GM04504 (cell line): ENCODE measurements at places on chromosomes 5 and 9.

GRCh38 chr5:150489360-150490295 is 18.3 kb upstream of the NDST1 start:
- DNase-seq, result no peak

GRCh38 chr5:3837506-3837905 is 241.9 kb downstream of the IRX1 start:
- DNase-seq, result no peak

GRCh38 chr5:171318026-171318425 is 9.0 kb downstream of the TLX3 start:
- no peak for DNase-seq

DNA sequence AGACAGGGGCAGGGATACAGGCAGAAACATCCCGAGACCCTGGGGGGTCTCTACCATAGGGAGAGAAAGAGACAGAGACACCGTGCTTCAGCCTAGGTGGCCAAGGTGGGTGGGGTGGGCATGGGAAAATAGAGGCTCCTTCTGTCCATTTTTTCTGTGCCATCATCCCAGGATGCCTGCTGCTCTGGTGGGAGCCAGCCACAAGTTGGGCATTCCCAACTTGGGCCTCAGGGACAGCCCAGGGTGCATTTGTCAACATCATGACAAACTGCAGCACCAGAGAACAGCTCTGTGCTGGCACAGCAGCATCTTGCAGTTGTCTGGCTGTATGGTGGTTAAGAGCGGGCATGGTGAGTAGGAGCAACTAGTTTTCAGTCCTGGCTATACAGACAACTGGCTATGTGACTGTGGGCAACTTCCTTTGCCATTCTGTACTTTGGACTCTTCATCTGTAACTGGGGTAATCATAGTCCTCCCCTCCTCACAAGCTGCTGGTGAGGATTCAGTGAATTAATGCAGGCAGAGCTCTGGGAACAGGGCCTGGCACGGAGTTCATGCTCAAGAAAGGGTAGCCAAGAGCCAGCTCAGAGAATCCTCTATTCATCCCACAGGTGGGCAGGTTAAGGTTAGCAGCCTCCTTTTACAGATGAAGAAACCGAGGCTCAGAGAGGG is 100.4 kb downstream of the RGS3 start:
- DNase-seq, result no peak

GRCh38 chr9:87812375-87813118 is 70.1 kb upstream of the SPATA31E1 start:
- no peak for DNase-seq

DNA sequence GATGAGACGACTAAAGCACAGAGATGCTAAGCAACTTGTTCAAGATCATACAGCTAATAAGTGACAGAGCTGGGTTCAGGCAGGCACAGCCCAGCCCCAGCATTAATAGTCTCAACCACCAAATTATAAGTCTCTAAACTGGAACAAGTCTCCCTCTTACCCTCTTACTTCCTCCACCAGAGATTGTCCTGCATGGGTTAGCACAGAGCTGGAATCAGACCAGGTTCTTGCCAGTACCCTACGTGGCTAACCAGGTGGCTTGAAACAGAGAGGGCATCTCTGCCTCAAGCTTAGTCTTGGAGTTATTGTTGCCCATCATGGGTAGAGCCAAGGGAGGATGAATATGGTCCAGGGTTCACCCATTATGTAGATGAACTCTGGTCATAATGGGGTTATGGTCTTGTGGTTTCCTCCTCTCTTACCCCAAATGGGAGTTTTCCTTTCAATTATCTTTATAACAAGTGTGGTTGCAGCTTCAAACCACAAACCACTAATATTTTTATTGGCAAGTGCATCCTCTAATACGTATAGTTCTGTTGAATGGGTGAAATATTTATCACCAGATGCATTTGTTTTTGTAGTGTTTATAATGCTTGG is 8.3 kb upstream of the XPA start:
- no peak for DNase-seq

DNA sequence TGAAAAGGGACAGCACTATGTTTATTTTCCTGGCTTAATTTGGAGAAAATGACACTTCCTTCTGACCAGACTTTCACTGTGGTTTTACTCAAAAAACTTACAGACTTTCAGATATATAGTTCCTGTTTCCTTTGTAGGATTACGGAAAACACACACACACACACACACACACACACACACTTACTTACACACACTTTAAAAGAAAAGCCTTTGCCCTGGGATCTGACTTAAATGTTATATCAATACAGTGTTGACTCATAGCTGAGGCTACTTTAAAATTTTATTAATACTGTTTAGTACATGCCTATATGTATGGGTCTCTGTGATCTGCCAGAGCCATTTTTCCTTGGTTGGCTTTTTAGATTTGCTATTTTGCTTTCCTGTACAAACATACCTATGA is 758.3 kb downstream of the DNAH5 start:
- no peak for DNase-seq

GRCh38 chr9:110110154-110110553 is 97.8 kb downstream of the C9orf152 start:
- DNase-seq, result no peak

- DNase-seq, result no peak
Observed at GRCh38 chr5:1752881-1753280, 46.8 kb downstream of the MRPL36 start.

- DNase-seq, result no peak
Observed at GRCh38 chr9:37944671-37945481, 40.9 kb upstream of the SLC25A51 start.

- no peak for DNase-seq
Observed at GRCh38 chr5:96001262-96001661, 39.6 kb upstream of the ELL2 start.

DNA sequence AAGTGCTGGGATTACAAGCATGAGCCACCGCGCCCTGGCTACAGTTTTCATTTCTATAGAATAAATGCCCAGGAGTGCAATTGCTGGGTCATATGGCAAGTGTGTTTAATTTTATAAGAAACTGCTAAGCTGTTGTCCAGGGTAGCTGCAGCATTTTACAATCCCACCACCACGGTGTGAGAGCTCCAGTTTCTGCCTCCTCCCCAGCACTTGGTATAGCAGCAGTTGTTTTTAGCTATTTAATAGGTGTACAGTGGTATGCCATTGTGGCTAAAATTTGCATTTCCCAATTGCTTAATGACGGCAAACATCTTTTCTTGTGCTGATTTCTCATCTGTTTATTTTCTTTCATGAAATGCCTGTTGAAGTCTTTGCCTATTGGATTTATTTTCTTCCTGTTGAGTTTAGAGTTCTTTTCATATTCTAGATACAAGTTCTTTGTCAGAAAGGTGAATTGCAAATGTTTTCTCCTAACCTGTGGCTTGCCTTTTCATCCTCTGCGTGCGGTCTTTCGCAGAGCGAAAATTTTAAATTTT is 100.3 kb downstream of the NDFIP1 start:
- DNase-seq, result no peak

GRCh38 chr5:125578551-125578950 is 832.1 kb upstream of the ZNF608 start:
- DNase-seq, result no peak
